ENCODE measurements at places on chromosomes 4 and X.

- no peak for DNase-seq
Observed at GRCh38 chr4:12615822-12616221, 868.3 kb downstream of the RAB28 start.

DNA sequence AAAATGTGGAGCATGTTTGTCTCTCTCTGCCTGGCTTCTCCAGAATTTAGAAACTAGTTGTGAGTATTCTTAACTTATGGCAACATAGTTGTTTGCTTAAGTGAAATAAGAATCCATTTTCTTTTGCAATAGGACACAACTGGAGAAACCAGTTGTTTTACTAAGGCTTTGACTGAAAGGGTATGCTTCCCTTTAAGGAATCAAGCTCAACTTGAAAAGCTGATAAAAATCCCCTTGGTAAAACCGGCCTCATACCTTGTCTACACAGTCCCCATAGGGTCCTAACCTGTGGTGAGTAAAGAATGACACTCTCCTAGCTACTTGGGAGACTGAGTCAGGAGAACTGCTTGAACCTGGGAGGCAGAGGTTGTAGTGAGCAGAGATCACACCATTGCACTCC is 139.8 kb downstream of the NR3C2 start:
- no peak for DNase-seq

GRCh38 chrX:134570509-134570846 is 87.8 kb downstream of the PLAC1 start:
- no peak for DNase-seq

DNA sequence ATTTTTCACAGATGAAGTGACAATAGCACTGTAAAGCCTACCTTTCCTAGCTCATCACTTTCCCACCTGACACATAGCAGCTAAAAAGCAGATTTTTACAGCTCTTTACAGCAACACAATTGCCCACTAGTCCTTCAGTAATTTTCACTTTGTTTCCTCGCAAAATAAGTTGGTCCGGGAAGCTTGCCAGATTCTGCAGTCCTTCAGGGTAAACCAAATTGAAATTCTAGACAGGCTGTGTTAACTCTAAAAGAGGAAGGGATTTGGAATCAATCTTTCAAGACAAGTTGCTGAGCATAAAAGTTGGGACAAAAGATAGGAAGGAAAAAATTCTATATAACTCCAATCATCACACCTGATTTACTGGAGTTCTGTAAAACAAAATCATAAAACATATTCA is 8.7 kb downstream of the C1QTNF7 start:
- DNase-seq: no peak

GRCh38 chr4:169283114-169283509 is 12.4 kb upstream of the SH3RF1 start:
- no peak for DNase-seq

GRCh38 chrX:96379951-96380350 is 304.7 kb upstream of the DIAPH2 start:
- no peak for DNase-seq

DNA sequence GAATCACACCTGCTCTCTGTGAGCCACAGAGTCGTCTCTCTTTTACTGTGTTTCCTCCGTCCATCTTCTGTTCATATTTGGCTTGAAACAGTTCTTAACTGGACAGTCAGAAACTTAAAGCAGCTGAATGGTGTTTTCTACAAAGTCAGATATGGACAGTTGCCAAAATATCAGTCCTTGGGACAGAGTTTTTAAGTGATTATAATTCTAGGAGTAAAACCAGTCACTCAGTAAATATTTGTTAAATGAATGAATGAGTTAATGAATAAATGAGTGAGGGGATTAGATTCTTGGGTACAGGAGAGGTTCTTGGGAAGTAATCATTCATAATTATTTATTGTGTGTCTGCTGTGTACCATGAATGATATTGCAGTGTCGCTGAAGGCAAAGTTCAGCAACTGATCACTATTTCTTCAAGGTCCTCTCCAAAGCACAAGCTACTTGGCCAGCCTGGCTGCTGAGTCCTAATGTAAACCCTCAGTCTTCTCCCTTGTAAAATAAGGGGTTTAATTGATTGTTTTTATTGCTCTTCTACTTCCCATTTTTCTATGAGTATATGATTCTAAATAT is 5.5 kb upstream of the SCRG1 start:
- no peak for DNase-seq

GRCh38 chr4:151674804-151675391 is 85.9 kb downstream of the GATB start:
- no peak for DNase-seq

- DNase-seq: no peak
Observed at GRCh38 chrX:54794795-54795194, 3.3 kb downstream of the ITIH6 start.

DNA sequence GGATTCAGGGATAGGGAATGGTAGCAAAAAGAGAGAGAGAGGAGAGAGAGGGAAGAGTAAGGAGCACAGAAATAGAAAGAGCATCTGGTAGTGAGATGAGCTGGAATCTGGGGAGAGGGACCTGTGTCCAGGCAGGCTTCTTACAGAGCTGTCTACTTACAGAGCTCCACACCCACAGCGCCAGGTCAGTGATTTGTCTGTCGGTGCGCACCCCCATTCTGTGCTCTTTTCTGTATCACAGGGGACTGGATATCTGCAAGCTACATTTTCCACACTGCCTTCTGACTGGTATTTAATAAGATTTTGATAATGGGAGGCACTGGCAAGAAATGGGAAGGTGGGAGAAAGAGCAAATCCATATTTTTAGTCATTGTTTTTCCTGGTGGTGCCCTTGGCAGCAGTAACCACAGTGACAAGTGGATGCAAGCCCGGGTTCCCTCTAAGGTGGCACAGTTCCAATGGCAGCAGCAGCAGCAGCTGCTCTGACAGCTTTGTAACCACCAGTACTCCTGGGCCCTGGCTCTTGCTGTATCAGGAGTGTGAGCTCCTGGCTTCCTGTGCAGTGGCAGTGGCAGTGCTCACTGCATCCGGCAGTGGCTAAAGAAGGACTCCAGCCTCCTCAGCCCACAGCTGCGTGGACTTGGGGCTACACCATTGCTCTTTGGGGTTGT is 300.5 kb downstream of the TRIML1 start:
- peak; percentile 26 for DNase-seq

DNA sequence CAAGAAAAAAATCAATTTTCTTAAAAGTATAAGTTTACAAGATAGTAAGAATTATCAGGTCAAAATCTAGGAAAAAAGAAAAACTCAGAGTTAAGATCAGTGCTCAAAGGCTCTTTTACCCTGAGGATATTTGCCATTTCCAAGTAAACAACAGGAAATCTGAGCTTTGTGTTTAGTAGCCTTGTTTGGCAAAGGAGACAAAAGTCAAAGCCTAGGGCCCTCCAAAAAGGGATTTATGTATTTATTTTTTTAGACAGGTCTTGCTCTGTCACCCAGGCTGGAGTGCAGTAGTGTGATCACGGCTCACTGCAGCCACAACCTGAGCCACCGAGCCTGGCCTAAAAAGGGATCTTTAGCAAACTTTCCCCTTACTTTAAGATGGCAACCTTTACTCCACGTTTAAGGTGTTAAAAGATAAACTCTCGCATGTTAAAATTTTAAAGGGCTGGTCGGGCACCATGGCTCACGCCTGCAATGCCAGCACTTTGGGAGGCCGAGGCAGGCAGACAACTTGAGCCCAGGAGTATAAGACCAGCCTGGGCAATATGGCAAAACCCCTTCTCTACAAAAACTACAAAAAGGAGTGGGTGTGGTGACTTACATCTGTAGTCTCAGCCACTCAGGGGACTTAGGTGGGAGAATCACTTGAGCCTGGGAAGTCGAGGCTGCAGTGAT is 21.3 kb upstream of the OPHN1 start:
- DNase-seq: no peak

GRCh38 chrX:85630901-85631300 is 251.4 kb upstream of the POF1B start:
- DNase-seq: no peak

GRCh38 chrX:93868289-93868965 is 194.4 kb downstream of the FAM133A start:
- no peak for DNase-seq

Measured in amygdala (tissue), 56 donors.